ENCODE measurements at places on chromosomes 1 and 21. TPM values are rescaled to one million over a fixed set of nuclear protein-coding genes. Genes with fewer than 3 reads are reported as not detected.

Gene AADACL3
- total RNA-seq = not detected

DNA sequence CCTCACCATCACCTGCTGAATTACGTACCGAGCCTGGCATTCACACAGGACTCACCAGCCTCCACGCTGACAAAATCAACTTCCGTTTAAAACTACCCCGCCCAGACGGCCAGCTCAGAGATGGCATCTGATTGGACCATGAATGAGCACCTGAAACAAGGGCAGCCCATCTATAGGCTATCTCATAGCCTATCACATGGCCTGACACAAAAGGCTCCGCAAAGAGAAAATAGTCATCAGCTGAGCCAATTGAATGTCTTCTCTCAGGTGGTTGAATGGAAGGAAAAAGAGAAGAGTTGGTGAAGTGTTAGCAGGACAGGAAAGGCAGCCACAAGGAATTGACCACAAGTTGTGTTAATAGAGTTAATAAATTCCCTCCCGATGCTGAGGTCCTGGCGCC is 50.6 kb upstream of the ZC3H12A start:
- no peak for DNase-seq

Gene ATF6
- total RNA-seq = 32.4 TPM

Gene ADCY10
- not detected for total RNA-seq

DNA sequence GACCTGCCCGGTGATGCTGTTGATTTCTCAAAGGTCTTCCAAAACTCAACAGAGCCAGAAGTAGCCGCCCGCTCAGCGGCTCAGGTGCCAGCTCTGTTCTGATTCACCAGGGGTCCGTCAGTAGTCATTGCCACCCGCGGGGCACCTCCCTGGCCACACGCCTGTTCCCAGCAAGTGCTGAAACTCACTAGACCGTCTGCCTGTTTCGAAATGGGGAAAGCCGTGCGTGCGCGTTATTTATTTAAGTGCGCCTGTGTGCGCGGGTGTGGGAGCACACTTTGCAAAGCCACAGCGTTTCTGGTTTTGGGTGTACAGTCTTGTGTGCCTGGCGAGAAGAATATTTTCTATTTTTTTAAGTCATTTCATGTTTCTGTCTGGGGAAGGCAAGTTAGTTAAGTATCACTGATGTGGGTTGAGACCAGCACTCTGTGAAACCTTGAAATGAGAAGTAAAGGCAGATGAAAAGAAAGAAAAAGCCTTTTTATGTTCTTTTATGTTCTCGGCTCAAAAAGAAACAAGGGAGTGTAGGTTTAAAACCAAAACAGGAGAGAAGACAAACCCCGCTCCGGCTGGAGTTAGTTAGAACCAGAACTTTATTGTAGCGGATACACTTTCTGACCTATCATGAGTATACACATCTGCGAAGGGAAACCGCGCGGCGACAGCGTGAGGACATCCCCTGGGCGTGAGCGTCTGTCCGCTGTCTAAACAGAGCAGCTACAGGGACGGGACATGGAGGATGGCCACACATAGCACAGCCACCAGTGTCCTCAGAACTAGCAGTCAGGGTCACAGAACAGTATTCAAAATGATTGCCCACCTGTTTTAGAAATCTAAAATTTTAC is 77.1 kb downstream of the PIK3CD start:
- DNase-seq = no peak

DNA sequence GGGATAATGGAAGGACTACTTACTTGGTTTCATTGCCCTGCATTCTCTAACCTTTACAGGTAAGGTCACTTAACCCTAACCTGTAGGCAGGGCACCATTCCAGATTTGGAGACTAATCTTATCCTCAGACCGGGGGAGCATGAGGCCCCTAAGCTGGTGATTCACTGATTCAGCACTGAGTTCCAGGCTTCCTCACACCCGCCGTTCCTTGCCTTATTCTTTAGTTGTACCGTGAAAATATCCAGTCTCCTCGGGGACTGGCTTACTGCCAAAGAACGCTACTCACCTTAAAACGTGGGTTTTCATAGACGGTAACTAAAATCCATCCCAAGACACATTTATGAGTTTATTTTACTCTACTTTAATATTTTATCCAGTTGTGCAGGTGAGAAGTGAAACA is 44.3 kb upstream of the COL24A1 start:
- no peak for DNase-seq

DNA sequence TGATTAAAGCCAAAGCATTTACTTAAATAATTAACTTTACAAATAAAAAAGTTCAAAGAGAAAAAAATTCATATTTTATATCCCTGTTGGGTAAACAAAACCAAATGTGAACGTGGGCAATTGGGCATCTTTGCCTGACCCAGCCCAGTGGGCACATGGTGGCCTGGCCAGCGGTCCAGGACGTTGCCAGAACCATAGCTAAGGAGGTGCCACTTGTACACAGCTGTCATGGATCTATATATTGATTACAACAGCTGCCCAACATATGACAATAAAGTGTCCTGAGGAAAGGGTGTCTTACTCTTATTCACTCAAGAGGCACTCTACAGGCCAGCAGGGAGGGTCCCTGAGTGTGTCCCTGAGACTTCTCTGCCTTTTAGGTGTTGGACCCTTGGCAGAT is 78.5 kb downstream of the BCAR3 start:
- DNase-seq = no peak

- DNase-seq = no peak
Measured at GRCh38 chr1:174954073-174954460, 45.7 kb upstream of the CACYBP start.

Gene CFHR4
- not detected for total RNA-seq

GRCh38 chr1:188423073-188423472 is 1594.3 kb downstream of the PLA2G4A start:
- DNase-seq = no peak

- no peak for DNase-seq
Measured at GRCh38 chr1:232178191-232178590, 451.7 kb downstream of the SIPA1L2 start.

DNA sequence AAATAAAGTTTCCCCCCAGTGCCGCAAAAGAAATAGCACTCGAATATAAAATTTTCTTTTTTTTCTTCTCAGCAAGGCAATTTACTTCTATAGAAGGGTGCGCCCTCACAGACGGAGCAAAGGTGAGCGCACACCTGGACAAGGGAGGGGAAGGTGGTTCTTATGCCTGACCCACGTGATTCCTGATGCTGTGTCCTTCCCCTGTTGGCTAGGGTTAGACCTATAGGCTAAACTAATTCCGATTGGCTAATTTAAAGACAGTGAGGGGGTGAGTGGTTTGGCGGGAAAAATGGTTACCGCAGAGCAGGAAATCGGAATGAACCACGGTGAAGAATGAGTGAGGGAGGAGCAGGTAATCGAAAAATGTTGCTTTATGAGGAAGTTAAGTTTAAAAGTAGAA is 607 bp upstream of the FAAH start:
- no peak for DNase-seq

GRCh38 chr1:233143241-233143640 is 152.3 kb downstream of the PCNX2 start:
- no peak for DNase-seq

GRCh38 chr1:204751883-204752687 is 66.5 kb upstream of the LRRN2 start:
- no peak for DNase-seq

DNA sequence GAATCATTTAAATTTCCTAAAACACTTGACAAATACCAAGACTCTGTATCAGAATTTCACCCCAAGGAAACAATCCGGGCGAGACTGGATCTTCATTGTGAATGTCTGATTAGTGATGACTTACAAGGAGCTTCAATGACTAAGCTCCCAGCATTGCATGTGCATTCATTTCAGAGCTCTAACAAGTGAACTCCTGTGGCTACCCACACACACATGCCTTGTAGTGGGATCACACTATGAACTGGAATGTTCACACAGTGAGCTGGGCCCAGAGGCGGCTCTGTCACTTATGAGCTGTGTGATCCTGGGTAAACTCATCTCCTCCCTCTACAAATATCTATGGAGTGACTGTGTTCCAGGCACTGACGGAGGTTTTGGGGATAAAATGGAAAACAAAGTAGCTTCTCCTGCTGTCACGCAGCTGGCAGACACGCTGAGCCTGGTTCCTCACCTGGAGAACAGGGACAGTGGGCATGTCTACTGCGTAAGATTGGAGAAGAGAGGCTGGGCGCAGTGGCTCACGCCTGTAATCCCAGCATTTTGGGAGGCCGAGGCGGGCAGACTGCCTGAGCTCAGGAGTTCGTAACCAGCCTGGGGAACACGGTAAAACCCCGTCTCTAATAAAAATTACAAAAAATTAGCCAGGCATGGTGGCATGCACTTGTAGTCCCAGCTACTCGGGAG is 56.9 kb downstream of the CLSTN1 start:
- peak; percentile 94 for DNase-seq

GRCh38 chr1:145796753-145797152 is 27.1 kb downstream of the RNF115 start:
- DNase-seq = no peak

DNA sequence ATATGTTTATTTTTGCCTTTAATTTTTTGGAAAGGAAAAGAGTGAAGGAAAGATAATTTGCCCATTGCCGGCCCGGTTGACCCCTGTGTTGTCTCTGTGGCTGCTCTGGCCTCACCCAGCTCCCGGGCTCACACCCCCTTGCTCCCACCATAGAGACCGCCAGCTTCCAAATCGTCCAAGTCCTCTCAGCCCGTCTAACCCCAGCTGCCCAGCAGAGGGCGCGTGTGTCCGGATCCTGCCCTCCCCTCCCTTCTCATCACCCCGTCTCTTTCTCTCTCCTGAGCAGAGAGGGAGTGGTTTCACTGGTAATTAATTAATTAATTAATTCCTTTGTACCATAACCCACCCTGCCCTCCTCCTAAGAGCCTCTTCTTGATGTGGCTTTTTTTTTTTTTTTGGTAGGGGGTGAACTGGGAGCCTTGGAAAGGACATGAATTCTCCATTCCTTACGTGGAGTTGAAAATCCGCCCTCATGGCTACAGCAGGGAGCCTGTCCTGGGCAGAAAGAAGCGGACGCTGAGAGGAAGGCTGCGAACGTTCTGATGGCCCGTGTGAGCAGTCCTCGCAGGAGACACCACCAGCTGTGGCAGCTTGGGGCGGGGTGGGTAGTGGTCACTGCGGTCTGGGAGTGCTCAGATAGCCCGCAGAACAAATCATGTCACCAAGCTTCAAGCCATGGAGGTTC is 45.9 kb downstream of the KIAA0040 start:
- DNase-seq = peak; percentile 66

Gene PUSL1
- total RNA-seq = 43.4 TPM
